HT1080 (cell line): ENCODE measurements at places on chromosomes 12 and 14. TPM values are rescaled to one million over a fixed set of nuclear protein-coding genes. Genes with fewer than 3 reads are reported as not detected.

DNA sequence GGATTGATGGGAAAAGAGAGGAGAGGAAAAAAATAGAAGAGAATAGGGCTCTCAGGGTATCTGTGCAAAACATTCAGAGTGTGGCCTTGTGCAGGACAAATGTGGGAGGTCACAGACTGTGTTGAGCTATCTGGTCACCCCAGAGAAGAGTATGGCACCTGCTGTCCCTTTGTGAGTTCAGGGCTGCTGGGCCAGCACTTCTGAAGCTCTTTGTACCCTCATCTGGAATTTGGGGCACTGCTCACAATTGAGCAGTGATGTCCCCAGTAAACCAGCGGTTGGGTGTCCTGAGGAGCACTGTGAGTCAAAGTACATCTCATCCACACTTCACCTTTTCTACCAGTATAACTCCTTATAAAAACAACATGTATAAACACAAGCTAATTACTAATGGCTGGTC is 2.6 kb upstream of the KRT81 start:
- no peak for DNase-seq

DNA sequence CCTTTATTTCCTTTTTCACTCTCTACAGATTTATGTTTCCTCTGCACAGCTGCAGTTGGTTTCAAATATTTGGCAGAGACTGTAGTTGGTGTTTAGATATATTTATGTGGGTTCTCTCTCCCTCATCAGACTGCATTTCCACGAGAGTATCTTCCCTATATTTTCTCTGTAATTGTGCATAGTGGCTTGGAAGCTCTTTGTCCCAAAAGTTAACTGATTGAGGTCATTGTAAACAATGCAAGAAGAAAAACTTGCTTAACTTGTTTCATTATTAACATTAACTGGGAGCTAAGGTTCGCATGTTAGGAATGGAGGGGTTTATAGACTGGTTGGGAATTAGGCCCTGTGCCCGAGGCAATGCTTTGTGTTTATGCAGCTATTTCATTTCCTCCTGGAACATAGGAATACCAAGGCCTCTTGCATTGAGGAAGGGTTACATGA is 216.9 kb upstream of the HMGA2 start:
- DNase-seq = no peak

DNA sequence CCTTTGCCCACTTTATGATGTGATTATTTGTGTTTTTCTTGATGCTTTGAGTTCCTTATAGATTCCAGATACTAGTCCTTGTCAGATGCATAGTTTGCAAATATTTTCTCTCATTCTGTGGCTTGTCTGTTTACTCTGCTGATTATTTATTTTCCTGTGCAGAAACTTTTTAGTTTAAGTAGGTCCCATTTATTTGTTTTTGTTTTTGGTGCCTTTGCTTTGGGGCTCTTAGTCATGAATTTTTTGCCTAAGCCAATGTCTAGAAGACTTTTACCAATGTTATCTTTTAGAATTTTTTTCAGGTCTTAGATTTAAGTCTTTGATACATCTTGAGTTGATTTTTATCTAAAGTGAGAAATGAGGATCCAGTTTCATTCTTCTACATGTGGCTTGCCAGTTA is 667.3 kb downstream of the SLC16A7 start:
- DNase-seq = no peak

DNA sequence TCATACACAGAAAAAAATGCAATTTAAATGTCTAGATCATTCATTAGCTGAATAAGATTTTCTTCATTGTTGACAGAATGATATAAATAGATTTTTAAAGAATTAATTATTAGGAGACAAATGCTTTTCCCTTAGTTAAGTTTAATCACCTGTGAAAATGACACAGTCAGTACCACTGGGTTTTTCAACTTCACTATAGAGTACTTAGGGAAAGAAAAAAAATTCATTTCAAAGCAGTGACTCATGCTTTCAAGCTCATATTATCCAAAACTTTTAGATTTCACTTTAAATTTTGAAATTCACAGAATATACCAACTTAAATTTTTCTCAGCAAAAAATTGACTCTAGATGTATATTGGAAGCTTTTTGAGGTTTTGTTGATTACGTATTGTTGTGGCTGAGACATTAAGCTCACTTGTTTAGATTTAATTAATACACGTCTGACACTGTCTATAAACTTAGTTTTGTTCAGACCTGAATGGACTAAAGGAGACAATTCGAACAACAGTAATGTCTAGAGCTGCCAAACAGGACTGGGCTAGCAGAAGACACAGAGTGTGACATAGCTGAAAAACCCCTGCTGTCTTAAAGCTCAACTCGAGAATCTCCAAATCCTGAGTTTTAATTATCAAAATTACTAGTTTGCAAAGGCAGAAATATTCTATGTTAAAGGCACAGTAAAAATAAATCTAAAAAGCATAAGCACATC is 1.6 kb downstream of the MGAT4C start:
- no peak for DNase-seq

Gene BMAL2
- 66.5 and 69.5 TPM in 2 replicates for total RNA-seq

DNA sequence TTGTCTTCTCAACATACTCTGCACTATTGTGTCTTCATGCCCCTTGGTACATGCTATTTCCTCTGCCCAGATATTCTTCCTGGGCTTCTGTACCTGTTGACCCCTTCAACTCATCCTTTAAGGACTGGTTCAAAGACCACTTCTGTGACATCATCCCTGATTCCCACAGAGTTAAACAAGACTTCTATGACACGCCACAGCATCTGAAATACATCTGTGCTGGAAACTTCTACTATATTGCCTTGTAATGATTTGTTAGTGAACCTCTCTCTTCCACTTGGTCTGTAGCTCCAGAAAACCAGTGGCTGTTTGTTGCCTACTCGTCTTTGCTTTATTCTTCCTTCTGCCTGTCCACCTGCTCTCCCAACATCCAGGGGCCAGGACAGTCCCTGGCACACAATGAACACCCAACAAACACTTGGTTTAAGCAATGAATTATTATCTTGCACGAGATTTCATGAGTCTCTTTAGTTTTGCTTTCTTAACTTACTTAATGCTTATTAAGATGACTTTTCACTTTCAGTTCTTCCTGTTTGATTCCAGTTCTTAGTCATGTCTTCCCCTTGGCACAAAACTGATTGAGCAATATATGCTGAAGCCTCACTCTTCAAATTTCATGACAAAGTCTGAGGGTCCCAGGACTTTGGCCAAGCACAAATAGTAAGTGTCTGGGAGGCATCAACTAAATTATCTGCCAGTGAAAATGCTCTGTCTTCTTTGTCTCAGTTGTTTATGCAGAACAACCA is 485.9 kb downstream of the APAF1 start:
- DNase-seq = peak; percentile 13

DNA sequence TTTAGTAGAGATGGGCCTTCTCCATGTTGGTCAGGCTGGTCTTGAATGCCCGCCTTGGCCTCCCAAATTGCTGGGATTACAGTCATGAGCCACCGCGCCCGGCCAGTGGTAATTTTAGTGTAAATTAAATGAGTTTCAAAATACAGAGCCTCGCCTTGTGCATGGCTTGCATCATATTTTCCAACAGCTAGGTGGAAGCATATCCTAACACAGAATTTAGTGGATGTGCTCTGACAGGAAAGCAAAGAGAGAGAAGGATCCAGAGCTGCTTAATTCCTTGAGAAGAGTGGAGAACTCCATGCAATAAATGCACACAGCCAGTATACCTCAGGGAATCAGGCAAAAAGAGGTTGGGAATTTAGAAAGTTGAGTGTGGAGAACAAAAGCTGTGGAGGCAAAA is 2.5 kb downstream of the OR6C2 start:
- no peak for DNase-seq

DNA sequence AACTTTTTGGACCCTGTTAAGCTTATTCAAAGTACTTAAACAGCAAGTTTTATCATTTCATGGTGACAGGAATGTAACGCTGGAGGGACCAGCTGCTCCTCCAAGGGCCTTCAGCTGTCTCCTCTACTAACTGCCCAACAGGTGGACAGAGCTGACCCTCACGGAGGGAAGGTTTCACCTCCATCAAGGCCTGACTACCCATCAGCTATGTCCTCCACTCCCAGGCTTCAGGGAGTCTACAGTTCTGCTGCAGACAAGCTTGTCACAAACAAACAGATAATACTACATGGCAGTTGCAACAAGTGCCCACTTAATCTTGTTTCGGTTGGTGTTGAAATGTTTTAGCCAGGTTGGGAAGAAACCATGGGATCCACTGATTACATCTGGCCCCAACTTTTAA is 175.1 kb downstream of the TTC7B start:
- no peak for DNase-seq

Gene CBLN3
- total RNA-seq = 0.35 and 0.84 TPM in 2 replicates

GRCh38 chr12:15194456-15195368 is 26.5 kb downstream of the RERG start:
- no peak for DNase-seq

Gene AMHR2
- 0.27 TPM in 1 of 2 replicates, not detected in the other for total RNA-seq

DNA sequence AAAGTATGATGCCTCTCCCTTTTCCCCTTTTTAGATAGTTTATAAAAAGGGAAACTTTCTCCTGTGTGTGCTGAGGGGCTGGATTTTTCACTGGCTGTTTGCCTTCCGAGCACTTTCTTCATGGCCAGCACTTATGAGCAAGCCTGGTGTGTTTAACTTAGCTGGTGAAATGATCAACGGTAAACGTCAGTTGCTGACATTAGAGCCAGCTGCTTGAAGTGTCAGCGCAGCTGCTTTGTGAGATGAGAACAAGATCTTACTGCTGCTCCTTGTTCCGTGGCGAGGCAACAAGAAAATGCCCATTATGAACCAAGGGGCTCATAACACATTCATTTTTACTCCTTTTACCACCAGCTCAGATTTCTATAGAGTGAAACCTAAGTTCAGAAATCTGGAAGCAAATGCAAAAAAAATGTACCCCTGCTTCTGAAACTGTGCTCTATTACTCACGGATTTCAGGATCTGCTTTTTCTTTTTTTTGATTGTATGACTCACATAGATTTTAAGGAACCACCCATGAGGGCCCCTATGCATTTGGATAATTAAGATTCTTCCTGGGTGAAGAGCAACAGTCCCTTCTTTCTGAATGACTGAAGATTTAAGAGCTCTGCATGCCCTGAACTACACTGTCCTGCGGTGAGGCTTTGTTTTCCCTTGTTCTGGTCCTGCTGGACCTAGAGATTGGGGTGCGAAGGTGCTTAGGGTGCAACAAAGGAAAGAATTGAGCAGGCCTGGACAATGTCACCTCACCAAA is 74.3 kb upstream of the CPM start:
- peak; percentile 63 for DNase-seq

DNA sequence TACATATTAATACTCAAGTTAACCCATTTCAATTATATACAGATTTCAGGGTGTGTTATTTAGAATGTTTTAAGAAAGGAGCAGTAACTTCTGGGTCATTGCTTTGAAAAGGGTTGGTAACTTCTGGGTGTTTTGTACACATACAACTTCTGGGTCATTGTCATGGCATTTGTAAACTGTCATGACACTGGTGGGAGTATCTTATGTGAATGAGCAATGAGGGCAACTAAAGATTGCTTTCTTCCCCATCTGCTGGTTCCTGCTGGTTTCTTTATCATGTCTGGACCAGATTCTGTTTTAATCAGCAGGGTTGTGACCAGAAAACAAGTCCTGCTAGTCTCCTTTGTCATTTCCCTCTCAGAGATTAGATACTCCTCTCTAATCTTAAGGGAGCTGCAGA is 713.3 kb downstream of the LRFN5 start:
- DNase-seq = no peak

GRCh38 chr12:2893007-2893406 is 2.3 kb downstream of the TULP3 start:
- peak; percentile 36 for DNase-seq

DNA sequence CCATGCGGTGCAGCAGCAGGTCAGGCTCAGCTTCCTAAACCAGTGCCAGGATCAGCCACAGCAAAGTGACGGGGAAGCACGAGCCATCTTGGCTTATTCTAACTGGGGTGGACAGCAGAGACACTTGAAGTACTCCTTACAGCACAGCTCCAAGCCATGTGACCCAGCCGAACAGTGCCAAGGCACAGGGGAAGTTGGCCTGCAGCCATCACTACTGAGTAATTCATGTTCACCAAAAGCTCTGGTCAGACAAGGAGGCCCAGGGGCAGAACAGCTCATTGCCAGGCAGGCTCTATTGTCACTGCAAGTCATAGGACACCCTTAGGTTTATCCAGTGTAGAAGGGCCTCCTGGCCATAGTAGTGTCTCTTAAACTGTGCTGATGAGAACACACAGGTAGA is 23.4 kb upstream of the SLC35F4 start:
- peak; percentile 90 for DNase-seq

DNA sequence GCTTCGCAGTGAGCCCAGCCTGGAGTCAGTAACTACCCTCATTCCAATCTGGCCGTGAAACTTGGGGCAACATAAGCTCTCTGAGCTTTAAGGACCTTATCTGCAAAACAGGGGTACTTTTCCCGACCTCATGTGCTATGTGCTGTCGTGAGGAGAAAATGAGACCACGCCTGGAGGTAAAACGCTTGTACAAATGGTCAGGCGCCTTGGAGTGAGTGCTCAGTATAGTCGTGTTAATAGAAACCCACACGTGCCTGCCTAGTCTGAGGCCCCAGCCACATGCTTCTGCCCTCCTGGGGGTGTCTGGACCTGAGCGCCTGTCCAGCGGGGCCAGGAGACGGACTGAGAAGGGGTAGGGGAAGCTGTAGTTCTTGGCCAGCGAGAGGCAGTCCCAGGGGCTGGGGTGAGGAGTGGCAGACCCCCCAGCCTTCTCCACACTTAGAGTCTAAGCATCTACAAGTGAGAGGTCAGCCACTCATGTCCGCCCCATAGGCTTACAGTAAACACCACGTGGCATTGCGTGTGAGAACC is 4.9 kb downstream of the AQP5 start:
- no peak for DNase-seq

DNA sequence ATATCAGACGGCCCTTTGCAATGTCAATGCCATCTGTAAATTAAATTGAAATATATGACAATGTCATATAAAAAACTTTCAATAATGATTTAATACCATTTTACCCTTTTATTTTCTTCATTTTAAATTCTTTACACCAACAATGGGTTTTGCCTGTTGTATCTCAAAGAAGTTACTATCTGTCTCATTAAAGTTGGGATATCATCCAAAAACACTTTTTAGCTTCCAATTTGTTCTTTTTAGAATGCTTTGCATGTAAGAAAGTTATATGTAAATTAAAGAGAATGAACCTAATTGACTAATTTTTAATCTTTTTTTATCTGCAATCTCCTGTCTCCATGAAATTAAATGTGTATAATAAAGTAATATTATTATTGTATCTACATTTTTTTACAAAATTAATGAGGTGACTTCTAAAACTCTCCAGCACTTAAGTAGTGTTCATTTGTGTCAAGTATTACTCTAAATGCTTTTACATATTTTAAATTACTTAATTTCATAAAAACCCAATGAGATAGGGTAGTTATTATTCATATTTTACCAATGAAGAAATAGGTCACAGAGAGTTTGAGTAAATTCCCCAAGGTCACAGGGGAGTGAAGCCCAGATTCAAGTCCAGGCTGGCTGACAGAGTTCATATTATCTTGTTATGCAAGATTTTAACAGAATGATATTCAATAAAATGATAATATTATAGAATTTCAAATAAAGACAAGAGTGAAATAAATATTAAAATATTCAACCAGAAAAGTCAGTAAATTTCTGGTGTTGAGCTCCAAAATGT is 673.0 kb upstream of the FLRT2 start:
- DNase-seq = no peak

DNA sequence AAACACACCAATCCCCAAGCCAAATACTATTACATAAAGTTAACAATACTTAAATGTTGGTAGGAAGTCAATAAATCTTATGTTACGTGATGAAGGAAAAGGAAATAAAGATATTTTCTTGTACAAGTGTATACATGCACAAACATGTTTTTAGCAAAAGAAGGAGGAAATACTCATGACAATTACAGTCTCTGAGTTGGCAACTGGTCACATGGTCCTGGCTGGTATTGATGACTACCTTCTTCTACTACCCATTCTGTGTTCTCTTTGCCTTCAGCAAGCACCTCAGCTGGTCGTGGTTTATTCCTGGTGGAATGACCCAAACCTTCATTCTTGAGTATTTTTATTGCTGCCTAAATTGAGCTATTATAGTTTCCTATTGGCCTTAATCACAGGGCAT is 84.8 kb downstream of the PLBD1 start:
- DNase-seq = no peak
